ENCODE measurements at places on chromosomes 2 and 18.

- DNase-seq = no peak
These were observed 35.0 kb downstream of the RPL37A start for GRCh38 chr2:216533609-216534008.

GRCh38 chr18:63085611-63086010 is 234.0 kb downstream of the BCL2 start:
- no peak for DNase-seq

GRCh38 chr2:237323656-237324055 is 90.3 kb downstream of the COL6A3 start:
- no peak for DNase-seq

GRCh38 chr2:173210270-173211196 is 134.9 kb downstream of the MAP3K20 start:
- DNase-seq = peak; percentile 94

DNA sequence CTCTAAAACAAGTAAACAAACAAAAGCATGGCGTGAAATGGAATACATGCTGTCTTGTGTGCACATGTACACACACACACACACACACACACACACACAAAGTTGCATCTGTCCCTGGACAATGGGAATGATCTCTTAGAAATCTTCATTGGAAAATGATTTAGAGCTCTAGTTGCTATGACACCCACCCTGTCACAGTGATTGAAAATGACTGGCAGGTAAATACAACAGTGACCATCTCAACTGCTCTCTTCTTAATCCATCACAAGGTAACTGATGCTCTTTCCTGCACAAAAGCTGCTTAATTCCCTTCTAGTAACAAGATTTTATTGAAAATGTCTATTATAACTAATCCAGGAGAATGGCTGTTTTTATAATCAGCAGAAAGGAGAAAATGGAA is 1011.7 kb upstream of the GYPC start:
- DNase-seq = no peak

DNA sequence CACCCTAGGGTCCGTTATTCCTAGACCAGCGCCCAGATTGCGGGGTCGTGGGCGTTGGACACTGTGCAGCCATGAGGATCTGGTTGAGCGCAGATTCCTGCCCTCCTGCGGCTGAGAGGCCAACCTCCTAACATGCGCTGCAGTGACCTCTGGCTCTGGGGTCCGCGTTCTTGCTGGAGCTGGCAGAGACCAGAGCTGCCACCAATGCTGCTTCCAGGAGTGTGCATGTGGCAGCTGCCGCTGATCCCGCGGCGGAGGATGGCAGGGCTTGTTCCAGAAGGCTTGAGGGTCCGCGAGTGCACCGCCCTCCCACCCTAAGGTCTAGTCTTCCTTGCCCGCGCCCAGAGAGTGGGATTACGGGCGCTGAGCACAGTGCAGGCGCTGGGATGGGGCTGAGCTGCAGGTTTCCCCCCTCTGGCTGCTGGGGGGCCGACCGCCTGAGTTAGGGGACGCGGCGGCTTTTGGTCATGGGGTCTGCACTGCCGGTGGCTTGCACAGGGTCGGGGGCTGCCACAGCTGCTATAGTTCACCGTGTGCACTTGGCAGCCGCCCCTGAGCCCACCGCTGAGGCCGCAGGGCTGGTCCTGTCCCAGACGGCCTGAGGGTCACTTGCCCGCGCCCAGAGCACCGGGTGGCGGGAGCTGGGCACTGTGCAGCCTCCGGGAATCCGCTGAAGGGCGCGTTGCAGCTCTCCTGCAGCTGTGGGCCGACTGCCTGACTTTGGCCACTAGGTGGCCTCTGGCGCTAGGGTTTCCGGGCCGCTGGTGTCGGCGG is 145.9 kb downstream of the CCDC74A start:
- peak; percentile 57 for DNase-seq

- peak; percentile 25 for DNase-seq
These were observed 753.5 kb upstream of the PKDCC start for GRCh38 chr2:41294331-41294730.

DNA sequence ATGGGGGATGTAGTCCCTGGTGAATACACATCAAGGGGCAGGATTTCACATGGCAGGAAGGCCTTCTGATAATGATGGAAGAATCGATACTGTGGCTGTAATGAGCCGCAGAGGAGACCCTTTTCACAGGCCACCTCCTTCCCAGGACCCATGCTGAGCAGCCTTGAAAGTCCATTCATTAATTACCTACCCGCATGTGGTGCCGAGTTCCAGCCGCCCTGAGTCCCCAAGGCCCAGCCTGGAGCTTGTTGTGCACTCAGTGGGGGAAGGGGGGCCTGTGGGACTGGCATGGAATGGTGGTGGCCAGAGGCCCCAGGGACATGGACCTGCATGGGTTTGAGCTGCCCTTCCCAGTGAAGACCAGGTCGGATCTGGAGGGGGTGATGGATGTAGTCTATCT is 25.5 kb downstream of the ASB18 start:
- peak; percentile 55 for DNase-seq

Measured in trophoblast cell (in vitro differentiated cells and primary cell).